Body of pancreas (tissue), 4 donors: ENCODE measurements at places on chromosomes 6 and 20. TPM values are rescaled to one million over a fixed set of nuclear protein-coding genes. Genes with fewer than 3 reads are reported as not detected.
A peak's percentile ranks its signal among the peaks of the same experiment; 100 is the strongest.

The NSFL1C gene
- 33.7 TPM for total RNA-seq

The PHACTR3 gene
- 0.52 TPM for total RNA-seq

The LAMA5 gene
- 115 TPM for total RNA-seq

The CFB gene
- total RNA-seq = 21.0 TPM

The NKX2-2 gene
- 3.1 TPM for total RNA-seq

The TFEB gene
- 10.1 TPM for total RNA-seq

The TREM2 gene
- total RNA-seq = 3.6 TPM

The NNAT gene
- not detected for total RNA-seq

The PI3 gene
- total RNA-seq = not detected

DNA sequence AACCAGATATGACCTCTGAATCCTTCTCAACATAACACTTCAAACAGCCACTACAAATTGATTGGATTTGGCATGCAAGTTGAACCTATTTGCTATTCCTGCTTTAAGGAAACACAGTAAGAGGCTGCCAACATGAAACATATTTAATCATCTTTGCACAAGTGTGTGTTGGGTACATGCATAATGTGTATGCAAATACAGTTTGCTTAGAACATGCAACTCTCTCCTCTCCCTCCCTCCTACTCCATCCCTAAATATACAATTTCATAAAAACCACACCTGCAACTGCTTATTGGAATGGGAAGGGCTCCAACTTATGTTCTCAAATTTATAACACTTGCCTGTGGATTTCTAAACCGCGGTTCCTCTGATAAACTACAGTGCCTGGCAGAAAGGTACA is 71.5 kb downstream of the CD83 start:
- no peak for DNase-seq

DNA sequence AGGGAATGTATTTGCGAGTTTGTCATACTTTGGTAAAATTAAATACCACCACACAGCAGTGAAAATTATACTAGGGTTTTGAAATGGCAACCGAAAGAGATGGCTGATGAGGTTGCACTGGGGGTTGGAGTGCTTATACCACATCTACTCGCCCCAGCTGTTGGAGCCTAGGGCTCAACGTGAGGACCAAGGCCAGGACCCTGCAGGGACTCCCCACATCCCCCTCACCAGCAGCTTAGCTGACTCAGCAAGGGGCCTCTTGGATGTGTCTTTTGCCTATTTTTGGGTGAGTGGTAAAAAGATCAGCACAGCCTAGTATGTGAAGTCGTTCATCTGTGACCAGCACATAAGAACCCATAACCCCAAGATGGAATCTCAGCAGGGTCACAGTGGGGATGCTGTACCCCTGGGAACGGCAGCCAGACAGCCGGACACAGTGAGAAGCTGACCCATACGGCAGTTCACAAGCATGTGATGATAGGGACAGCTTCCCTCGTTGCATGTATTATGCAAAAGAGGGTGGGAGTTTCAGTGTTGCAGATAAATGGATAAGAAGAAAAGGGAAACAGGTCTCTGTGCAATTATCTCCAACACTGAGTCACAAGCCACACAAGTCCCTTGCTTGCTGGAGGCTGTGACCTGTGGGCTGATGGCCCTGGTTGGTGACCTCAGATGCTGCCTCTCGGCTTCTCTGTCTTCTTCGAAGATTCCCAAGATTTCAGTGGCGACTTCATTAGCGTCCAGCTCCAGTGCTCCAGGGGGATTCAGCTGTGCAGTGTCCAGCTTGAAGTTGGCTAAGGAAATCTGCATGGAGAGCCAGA is 20.9 kb upstream of the SPO11 start:
- DNase-seq = no peak

GRCh38 chr20:36482044-36482473 is 59.3 kb upstream of the MYL9 start:
- DNase-seq = peak; percentile 79

GRCh38 chr6:85412911-85413430 is 36.9 kb upstream of the NT5E start:
- no peak for DNase-seq

GRCh38 chr6:165705941-165706340 is 42.9 kb upstream of the PDE10A start:
- DNase-seq = no peak

- DNase-seq = no peak
Measured at GRCh38 chr20:14643146-14643545, 305.7 kb upstream of the FLRT3 start.

DNA sequence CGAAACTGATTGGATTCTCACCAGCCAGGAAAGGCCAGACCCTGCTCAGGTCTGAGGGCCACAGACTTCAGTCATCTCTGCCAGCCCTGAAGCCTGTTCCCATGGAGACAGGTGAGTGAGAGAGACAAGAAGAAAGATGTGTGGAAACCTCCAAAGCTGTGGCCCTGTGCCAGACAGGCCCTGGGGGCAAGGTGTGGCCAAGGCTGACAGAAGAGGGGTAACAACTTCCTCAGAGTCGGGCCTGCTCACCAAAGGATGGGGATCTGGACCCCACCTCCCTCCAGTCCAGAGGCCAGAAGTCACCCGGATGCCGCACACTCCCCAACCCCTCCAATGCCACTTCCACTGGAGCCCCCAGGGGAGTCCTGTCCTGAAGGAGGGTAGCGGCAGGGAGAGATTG is 73.6 kb downstream of the MDGA1 start:
- no peak for DNase-seq

- peak; percentile 30 for DNase-seq
Measured at GRCh38 chr6:147205690-147206600, 1.7 kb downstream of the STXBP5 start.

GRCh38 chr6:10141746-10142443 is 273.0 kb downstream of the TFAP2A start:
- DNase-seq = no peak

DNA sequence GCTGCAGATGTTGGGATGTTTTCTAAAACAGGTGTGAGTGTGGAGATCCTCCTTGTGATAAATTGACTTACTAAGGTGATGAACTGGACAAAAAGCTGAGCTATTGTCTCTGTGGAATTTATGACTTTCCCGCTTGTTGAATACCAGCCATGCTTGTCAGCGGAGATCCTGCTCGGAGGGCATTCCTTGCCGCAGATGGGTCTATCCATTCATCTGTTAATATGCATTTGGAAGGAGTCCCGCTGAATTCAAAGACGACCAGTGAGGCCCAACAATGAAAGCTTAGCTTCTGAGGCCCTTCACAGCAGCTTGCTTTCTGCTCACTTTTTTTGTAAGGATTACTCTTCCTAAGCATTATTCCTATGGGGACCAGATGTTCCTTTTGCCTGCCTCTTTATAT is 124.9 kb downstream of the TIAM2 start:
- no peak for DNase-seq

- DNase-seq = no peak
Measured at GRCh38 chr6:14674867-14675648, 557.5 kb downstream of the CD83 start.

DNA sequence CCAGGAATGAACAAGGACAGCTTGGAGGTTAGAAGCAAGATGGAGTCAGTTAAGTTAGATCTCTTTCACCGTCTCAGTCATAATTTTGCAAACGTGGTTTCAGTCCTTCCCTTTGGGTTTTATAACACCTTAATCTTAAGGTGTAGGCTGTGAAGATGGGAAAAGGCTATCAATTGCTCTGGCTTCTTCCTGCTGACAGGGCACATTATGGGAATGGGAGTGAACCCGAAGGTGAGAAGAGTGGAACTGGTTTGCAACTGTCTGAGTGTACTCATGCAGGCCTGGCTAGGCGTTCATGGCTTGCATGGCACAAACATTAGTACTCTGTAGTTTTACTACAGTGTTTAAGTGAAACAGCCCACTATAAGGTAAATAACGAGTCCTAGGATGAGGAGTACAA is 9.4 kb downstream of the TAF8 start:
- no peak for DNase-seq

- DNase-seq = no peak
Measured at GRCh38 chr6:10073341-10073740, 341.5 kb downstream of the TFAP2A start.

- no peak for DNase-seq
Measured at GRCh38 chr6:17157617-17158016, 55.8 kb downstream of the STMND1 start.

DNA sequence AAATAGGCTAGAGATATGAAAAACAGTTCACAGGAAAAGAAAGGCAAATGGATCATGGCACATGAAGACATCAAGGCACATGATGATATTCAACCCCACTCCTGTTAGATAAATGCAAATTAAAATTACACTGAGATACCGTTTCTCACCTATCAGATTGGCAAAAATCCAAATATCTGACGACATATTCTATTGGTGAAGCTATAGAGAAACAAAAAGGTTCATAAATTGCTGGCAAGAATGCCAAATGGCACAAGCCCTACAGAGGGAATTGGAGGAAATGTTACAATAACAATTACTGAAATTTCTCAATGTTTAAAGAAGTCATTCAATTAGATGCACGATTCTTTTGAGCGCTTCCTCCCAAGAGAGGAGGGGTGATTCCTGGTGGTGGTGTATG is 45.3 kb upstream of the DSN1 start:
- DNase-seq = no peak

DNA sequence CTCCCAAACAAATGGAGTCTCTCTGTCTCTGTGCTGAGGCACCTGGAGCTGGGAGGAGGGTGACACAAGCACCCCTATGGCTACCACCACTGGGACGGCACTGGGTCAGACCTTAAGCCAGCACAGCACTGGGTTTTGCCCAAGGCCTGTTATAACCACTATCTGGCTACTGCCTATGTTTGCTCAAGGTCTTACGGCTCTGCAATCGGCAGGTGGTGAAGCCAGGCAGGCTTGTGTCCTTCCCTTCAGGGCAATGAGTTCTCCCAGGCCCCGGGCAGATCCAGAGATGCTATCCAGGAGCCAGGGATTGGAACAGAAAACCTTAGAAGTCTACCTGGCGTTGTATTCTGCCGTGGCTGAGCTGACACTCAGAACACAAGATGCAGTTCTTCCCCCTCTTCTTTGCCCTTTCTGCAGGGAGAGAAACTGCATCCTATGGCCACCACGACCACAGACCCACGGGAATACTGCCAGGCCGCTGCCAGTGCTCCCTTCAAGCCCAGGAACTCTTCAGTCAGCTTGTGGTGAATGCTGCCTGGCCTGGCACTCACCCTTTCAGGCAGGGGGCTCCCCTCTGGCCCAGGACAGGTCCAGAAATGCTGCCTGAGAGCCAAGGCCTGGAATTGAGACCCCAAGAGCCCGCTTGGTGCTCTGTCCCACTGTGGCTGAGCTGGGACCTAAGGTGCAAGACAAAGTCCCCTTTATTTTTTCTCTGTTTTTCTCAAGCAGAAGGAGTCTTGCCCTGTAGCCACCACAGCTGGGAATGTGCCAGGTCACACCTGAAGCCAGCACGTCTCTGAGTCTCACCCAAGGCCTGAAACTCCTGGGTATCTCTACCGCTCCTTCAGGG is 67.0 kb upstream of the FRMD1 start:
- no peak for DNase-seq

DNA sequence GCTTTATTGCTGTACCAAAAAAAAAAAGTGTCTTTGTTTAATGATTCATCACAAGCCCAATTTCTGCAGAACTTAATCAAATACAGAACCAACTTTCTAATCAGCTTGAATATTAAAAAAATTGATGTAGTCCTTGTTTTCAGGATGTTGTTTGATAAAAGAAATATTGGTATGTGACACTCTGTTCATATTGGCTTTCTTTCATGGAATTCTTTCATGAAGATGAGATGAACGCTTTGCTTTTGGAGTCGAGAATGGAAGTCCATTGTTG is 184.3 kb downstream of the ZNF217 start:
- DNase-seq = no peak

DNA sequence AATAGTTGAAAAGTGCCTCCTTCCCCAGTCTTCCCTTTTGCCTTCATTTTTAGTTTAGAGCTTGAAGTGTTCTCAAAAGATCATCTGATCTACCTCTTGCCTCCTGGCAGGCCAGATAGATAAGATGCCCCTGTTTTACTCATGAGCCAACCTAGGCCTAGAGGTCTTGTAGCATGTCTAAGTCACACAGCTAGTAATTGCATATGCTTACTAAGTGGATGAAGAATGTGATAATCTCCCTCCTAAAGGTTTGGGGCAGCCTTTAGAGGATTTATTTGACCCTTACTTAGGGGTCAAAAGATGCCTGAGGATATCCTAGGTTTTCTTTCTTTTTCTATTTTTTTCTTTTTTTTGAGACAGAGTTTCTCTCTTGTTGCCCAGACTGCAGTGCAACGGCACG is 2.1 kb downstream of the C6orf141 start:
- DNase-seq = no peak

GRCh38 chr6:41727705-41728072 is 7.7 kb downstream of the TFEB start:
- no peak for DNase-seq

GRCh38 chr6:157091243-157091642 is 232.1 kb downstream of the TMEM242 start:
- no peak for DNase-seq
